ENCODE measurements at places on chromosomes 12 and 14.
A peak's percentile ranks its signal among the peaks of the same experiment; 100 is the strongest.

DNA sequence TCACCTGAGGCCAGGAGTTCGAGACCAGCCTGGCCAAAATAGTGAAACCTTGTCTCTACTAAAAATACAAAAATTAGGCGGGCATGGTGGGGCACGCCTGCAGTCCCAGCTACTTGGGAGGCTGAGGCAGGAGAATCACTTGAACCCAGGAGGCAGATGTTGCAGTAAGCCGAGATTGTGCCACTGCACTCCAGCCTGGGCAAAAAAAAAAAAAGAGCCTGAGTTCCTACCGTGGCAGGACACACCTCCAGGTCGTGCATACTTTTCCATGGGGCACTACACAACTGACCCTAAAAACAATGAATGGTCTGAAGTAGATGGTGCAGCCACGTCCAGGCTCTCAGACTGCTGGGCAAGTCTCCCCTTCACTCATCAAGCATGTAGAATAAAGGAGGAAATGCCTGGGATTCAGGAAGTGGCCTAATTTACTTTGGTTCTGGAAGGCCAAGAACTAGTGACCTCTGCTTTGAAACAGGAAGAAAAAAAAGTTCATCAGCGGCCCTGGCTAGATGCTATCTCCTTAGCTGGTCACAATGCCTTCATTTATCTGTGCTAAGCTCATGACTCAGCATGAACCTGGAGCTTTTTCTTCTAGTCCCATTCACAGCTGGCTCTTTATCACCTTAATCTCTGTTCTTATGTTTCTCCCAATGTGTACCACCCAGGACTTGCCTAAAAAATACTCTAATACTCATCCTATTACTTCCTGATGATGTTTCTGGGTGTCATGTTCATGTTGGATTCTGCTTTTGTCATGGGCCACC, 55.8 kb upstream of the OR6J1 start:
- no peak for DNase-seq

DNA sequence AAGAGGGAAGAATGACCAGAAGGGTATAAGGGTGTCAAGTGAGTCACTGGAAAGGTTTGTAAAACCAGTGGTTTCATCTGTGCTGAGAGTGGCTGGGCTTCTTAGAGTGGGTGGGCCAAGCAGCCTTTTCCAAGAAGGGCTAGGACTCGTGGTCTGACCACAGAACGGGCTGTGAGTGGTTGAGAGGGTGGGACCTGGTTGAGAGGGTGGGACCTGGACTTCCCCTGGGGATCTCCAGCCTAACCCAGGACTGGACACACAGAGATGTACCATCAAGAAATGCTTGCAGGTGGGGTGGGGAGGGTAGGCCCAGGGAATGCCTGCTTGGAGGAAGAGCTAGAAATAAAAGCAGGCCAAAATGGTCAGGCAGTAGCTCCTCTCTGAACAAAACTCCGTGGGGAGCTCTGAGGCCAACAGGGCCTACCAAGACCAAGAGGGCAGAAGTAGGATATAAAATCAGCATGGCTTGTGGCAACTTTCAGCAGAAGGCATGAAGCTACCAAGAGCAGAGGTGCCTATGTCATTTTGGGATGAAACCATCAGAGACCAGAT, 140.5 kb downstream of the FOXN3 start:
- peak; percentile 80 for DNase-seq

DNA sequence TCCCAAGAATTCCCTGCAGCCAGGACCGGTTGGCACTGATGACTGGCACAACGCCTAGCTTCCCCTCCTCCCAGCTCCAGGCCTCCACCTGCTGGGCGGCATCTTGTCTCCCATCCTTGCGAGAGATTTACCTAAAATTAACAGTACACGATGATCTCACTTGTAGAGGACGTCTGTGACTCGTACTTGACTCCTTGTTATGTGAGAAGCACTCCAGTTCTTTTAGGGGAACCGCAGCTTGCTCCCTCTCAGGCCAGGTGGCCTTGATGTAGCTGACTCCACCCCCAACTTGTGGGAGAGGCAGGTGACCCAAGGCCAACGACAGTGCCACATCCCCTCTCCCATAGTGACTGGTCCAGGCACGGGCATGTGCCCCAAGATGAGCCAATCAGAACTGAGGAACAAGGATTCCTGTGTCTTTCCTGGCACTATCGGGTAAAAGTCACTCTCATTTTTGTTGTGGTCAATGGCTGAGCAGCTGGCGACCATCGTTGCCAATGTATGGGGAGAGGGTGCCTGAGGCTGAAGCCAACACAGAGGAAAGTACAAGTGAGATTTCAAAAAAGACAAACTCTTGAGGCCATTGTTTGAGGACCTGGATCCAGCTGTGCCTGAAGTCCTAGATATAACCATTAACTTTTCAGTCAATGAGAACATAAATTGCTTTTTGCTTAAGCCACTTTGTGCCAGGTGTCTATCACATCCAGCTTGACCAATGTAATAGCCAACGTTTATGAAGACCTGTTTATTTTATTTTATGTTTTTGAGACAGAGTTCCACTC, 208.7 kb downstream of the RBM19 start:
- no peak for DNase-seq

DNA sequence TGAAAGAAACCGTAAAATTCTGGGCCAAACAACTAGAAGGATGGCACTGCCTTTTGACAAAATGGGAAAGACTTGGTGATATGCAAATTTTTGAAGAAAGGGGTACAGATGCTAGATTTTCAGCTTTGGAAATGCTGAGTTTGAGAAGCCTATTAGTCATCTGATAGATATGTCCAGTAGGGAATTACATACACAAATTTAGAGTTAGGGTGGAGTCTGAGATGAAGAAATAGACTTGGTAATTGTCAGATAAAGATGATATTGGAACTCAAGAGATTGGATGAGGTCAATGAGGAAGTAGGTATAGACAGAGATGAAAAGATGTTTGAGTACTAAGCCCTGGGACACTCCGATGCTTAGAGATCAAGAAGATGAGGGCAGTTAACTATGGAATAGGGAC, 153.1 kb downstream of the GARIN6 start:
- DNase-seq: no peak

DNA sequence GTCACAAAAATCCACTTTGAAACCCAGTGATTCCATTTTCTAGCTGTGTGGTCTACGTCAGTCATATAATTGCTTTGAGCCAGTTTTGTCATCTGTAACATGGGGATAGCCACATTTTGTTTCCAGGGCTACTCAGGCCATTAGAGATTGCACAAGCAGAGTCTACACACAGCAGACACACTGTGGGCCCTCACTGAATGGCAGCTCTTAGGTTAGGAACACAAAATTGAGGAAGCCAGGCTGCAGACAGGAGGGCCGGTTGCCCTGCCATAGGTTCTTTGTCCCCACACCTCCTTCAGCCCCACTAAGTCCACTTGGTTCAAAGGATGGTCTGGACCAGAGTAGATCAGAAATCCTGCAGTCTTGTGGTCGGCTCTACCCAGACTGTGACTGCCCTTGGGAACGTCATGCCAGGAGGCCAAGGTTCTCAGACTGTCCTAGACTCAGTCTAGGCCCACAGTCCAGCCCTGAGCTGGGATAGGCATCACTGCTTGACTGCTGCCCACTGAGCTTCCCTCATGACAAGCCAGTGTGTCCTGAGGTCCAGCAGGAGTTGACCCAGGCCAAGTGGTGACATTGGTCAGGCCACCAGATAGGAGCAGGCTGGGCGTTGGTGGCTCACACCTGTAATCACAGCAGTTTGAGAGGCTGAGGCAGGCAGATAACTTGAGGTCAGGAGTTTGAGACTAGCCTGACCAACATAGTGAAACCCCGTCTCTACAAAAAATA, 3.8 kb upstream of the MYH7 start:
- DNase-seq: no peak

GRCh38 chr14:78448164-78449094, 278.3 kb downstream of the NRXN3 start:
- DNase-seq: peak; percentile 51

- DNase-seq: no peak
Observed at GRCh38 chr12:3684449-3685051, 68.4 kb downstream of the CRACR2A start.

- DNase-seq: no peak
Observed at GRCh38 chr12:65220761-65221160, 51.4 kb downstream of the LEMD3 start.

DNA sequence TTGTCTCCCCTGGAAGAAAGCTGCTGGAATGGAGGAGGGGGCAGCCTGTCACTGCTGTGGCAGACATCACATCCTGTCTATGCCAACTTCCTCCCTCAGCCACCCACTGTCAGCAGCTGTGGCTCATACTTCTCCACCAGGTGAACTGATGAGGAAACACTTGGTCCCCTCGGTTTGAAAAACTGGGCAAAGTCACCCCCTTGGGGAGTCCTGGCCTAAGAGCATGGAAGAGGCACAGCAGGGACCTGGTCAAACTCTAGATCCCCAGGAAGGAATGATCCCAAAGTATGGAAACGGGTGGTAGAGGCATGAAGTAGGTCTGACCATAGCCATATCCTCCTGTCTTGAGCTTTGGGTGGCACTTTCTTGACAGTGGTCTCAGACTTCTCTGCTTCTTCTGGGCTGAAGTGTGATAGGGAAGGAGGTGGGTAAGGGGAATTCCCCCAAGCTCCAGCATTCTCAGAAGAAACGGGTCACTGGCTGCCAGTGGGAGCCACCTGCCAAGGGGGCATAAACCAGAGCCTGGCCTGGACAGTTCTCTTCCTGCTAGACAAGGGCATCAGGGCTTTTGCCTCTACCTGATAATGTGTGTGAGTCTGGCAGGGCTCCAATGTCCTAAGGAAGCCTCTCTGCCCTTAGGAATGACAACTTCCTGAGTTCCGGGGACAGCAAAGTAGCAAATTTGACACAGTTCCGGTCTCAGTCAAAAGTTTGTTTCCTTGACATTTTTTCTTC, 36.0 kb downstream of the FMNL3 start:
- peak; percentile 50 for DNase-seq

- no peak for DNase-seq
Observed at GRCh38 chr12:130572553-130572952, 143.5 kb downstream of the RIMBP2 start.

DNA sequence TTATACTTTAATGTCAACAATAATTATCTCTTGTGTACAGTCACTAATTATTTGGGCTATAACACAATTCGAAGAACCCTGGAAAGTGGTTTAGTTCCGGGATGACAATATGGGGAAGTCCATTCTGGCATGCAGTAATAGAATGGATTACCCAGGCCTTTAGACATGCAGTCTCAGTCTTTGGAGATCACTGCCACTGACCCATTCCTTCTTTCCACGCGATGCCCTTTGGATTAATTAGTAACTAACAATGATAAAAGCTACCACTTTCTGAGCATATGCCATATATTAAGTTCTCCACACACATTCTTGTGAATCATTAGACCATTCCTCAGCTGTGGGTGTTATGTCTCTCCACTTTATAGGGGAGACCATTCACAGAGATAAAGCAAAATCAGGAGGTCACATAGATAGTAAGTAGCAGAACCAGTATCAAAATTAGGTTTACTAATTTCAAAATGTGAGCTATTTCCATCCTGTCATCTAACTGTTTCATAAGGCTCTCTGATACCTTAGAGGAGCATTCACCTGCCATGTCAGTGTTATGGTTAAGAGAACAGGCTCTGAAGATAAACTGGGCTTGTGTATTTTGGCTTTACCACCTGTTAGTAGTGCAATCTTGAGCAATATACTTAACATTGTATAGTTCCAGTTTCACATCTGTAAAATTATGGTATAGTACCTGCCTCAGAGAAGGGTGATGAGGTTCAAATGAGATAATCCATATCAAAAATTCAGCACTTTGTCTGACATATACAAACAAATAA, 27.2 kb upstream of the KCNJ8 start:
- DNase-seq: no peak

DNA sequence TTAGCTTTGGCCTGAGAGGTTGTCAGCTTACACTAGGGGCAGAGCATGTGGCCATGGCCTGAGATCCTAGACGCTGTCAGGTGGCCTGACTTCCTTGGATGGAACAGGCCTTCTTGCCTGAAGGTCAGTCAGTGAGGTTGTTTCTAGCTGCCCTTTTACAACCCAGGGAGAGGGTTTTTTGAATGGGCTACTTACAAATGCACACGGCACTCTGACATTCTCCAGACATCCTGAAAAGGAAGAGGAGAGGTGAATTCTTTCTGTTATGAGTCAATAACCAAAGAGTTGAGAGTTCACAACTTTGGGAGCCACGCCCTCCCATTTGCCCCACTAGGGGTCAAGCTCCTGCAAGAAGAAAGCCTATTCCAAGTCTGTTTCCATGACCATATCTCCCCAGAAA, 7.8 kb downstream of the KRT76 start:
- DNase-seq: no peak

GRCh38 chr14:49970474-49971147, 77.7 kb downstream of the ARF6 start:
- no peak for DNase-seq

DNA sequence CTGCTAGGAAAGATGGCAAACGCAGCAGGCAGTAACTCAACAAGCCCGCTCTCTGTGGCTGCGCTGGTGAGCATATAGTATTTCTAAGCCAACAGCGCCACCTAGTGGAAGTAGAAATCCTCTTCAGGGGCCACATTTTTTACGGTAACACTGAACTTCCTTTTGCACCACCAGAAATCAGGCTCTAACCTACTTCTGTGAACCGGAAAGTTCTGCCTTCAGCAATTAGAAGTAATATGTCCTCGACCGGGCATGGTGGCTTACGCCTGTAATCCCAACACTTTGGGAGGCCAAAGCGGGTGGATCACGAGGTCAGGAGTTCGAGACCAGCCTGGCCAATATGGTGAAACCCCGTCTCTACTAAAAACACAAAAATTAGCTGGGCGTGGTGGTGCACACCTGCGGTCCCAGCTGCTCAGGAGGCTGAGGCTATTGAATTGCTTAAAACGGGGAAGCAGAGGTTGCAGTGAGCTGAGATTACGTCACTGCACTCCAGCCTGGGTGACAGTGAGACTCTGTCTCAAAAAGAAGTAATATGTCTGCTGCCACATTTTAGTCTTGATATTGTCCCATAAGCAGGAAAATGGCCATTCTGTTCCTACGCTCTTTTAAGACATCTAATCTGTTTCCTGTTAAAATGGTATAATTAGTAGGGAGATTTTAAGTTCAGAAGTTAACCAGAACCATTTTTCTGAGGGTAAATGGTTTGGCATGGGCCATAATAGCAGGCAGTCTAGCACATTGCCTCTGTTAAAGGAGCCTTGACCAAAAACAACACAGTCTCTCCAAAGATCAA, 26.8 kb downstream of the APOBEC1 start:
- DNase-seq: peak; percentile 61

DNA sequence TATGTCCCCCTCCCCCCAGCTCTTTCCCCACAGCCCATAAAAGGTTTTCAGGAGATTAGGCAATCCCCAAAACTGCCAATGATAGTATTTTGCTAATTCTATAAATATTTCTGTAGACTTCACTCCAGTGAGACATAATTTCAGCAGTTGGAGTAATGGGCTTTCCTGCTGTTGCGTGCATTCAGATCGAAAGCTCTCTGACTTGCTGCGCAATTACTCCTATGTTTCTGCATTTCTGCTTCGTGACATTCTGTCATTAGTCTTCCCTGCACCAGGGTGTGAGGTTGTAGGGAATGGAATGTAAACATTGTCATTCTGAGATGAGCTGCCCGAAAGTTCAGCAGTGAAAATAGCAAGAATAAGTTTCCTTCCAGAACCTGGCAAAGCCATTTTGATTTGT, 58.2 kb downstream of the SAMD4A start:
- DNase-seq: no peak

Measured in stimulated activated CD4-positive, alpha-beta T cell treated with anti-CD3 and anti-CD28 coated beads, Interleukin-2, amount 100 ng/mL, for 24 hours (primary cell).